ENCODE measurements at places on chromosomes 7 and 10. TPM values are rescaled to one million over a fixed set of nuclear protein-coding genes. Genes with fewer than 3 reads are reported as not detected.

The MTURN gene
- total RNA-seq, result 103 TPM

The ELOVL3 gene
- 0.66 TPM for total RNA-seq

The CPN1 gene
- total RNA-seq, result not detected

The NRCAM gene
- total RNA-seq, result 171 TPM

The FAM25G gene
- total RNA-seq, result not detected

The CYP2C9 gene
- 1.5 TPM for total RNA-seq

The NRP1 gene
- total RNA-seq, result 126 TPM

The HKDC1 gene
- total RNA-seq, result 18.0 TPM

The EPHB6 gene
- total RNA-seq, result 17.3 TPM

The NEUROG3 gene
- total RNA-seq, result not detected

The FLNC gene
- total RNA-seq, result 92.8 TPM

The CDC14C gene
- 0.22 TPM for total RNA-seq

The COMTD1 gene
- total RNA-seq, result 5.6 TPM

The PRSS37 gene
- not detected for total RNA-seq

The KLLN gene
- 0.55 TPM for total RNA-seq
